Epithelial cell of prostate (primary cell): ENCODE measurements at places on chromosomes 12 and 14.

- DNase-seq: no peak
These were observed 65.3 kb downstream of the KLHL28 start for GRCh38 chr14:44896275-44897040.

- no peak for DNase-seq
These were observed 929.5 kb downstream of the VRK1 start for GRCh38 chr14:97726676-97727075.

DNA sequence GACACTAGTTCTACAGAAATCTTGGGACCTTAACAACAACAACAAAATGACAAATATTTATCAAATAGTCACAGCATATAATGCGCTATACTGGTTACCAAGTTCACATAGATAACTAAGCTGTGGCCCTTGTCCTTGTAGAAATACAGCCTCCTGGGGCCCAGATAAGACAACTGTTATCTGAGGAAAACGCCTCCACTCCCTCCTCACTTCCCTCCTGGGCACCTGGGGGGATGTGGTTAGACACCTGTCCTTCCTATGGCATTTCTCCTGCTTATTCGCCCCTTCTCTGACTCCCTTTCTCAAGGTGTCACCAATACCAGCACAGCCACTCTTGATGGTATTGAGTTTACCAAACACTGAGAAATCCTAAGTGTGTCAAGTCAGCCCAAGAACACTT lies 419.4 kb downstream of the RAD51B start:
- no peak for DNase-seq

GRCh38 chr12:43493261-43493797 lies 58.7 kb downstream of the ADAMTS20 start:
- DNase-seq: no peak

- DNase-seq: no peak
These were observed 106.9 kb upstream of the DYRK2 start for GRCh38 chr12:67541625-67541991.

DNA sequence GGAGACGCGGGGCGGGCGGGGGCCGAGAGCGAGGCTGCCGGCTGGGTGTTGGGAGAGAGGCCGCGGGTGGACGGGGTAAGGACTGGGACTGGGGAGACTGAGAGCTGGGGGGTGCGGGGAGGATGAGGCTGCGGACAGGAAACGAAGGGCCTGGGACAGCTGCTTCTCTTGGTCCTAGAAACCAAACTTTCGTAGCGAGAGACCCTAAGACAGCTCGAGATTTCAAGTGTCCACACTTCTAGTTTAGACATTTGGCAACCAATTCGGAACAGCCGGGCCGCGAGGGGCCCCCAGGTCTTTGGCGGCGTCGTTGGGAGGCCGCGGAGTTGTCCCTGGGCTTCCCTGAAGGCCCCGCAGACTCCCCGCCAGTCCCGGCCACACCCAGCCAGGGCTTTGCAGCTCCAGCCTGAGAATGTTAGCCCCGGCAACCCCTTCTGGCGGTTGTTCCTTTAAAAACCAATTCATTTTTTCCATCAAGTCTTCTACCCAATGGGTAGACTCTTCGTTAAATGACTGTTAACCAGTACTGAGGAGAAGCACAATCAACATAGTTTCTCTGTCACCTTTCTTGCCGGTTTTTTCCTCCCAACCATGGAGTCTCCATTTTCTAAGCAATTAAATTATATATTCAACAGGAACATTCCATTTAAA lies 11.5 kb downstream of the NKX2-1 start:
- DNase-seq: no peak

DNA sequence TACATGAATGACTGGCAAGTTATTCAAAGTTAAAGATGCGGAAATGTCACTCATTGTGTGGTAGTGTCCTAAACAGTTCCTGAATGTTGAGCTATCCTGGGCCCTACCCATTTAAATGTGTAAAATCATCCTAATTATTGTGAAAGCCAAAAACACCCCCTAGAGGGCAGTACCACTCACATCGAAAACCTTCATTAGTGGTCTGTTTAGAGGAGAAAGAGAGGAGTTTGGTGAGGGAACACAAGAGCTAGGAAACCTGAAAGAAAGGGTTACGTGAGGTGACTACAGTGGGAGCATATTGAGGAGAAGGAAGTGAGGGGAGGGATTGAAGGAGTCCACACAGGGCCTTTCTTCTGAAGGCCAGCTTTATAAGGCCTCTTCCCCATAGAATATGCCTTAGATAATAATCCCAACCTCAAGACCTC lies 2.5 kb upstream of the TEP1 start:
- DNase-seq: no peak

DNA sequence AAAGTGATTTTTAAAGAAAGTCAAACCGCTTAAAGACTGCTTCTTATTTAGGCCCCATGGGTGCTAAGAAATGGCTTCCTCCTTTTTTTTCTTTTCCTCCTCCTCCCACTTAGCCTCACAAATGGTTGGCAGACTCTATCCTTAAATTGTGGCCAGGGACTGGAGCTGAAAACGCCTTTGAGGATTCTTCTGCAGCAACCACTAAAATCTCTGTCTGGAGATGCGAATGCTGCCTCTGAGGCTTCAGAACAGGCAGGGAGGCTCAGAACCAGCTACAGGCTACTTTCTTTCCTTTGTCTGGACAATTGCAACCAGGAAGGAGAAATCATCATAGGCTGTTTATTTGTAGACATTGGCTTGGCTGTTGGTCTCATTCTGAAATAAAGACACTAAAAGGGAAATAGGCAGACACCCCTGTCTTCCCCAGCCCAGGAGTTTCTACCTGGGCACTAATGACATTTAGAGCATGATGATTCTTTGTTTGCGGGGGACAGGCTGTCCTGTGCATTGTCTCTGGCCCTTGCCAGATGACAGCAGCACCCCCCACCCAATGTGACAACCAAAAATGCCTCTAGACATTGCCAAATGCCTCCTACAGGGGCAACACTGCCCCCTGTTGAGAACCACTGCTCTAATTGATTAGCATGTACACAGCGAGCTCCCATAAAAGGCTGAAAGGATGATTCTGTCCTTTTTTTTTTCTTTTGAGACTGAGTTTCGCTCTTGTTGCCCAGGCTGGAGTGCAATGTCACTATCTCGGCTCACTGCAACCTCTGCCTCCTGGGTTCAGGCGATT lies 50.3 kb downstream of the MAP1LC3B2 start:
- no peak for DNase-seq

GRCh38 chr14:24231263-24232120 lies 675 bp downstream of the NEDD8 start:
- no peak for DNase-seq

DNA sequence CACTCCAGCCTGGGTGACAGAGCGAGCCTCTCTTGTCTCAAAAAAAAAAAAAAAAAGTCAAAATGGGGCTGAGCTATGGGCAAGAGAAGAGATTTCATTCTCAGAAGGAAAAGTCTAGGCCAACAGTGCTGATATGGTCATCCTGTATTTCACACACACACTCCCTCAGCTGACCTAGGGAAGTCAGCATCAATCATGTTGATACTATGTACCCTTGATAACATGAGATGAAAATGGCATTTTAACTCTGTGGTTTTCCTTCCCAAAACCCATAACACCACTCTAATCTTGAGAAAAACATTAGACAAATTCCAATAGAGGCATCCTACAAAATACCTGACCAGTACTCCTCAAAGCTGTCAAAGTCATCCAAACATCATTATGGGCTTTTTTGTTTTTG lies 2.3 kb upstream of the NEMP1 start:
- no peak for DNase-seq

DNA sequence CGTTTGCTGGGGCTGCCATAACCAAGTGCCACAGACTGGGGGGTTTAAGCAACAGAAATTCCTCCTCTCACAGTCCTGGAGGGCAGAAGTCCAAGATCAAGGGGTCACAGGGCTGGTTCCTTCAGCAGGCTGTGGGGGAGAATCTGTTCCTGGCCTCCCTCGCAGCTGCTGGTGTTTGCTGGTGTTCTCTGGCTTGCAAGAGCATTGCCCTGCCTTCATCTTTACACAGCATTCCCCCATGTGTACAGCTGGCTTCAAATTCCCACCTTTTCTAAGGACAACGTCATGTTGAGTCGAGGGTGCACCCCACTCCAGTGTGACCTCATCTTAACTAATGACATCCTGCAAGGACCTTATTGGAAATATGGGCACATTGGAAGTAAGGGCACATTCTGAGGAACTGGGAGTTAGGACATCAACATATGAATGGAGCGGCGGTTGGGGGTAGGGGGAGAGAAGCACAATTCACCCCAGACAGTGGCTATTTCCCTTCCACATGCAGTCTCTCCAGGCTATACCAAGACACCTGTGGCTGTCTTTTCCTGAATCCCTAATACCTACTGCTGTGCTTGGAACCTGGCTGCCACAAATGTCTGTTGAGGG lies 123.6 kb downstream of the FOXN3 start:
- DNase-seq: no peak

DNA sequence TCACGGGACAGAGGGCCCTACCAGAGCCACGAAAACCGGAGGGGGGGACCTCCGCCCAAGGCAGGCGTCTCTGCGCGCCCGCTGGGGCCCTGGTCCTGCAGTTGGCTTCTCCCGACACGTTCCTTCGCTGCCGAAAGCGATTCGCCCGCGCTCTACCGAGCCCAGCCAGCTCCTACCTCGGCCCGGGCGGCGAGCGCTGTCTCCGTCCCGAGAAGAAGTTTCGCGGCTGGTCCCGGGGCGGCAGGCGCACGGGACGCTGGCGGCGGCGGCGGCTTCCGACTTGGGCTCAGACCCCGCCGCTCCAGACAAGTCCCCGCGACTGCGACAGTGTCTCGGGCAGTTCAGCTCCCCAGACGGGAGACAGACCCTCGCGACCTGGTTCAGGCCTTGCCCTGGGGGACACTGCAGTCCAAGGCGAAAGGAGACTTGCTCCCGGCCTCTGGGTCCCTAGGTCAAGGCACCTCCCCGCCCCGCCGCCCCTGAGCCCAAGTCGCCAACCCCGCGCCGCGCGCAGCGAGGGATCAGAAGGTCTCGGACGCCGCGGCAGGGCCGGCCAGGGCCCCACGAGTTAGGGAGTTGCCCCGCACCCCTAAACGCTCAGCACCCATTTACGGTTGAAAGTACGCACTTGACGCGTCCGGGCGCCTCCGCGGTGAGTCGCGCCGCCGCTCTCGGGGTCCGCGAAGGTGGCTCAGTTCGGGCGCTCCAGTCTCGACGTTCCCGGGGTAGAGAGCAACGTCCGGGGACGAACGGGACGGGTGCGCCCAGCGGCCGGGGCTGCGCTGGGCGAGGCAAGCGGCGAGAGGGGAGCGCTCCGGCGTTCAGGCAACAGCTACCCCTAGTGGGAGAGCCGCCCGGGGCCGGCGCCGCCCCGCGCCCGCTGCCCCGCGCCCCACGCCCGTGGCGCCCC lies 1.4 kb upstream of the DIO3 start:
- no peak for DNase-seq

GRCh38 chr14:71720978-71721624 lies 211.1 kb upstream of the RGS6 start:
- DNase-seq: peak; percentile 81

- DNase-seq: no peak
These were observed 14.4 kb downstream of the ERP27 start for GRCh38 chr12:14923944-14924343.

DNA sequence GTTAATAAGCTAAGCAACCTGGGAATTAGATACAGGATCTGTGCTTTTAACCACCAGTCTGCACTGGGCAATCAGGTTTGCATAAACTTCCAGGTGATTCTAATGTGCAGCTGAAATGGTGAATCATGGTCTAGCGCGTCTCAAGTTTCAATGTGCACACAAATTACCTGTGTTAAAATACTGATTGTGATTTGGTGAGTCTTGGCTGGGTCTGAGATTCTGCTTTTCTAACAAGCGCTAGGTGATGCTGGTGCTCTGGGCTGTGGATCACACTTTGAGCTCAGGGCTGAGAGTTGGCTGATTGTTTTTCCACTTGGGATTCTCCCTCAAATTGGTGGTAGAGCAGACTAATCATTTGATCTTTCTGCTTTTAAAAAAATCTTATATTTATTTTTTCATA lies 124.8 kb downstream of the C12orf75 start:
- DNase-seq: peak; percentile 63

DNA sequence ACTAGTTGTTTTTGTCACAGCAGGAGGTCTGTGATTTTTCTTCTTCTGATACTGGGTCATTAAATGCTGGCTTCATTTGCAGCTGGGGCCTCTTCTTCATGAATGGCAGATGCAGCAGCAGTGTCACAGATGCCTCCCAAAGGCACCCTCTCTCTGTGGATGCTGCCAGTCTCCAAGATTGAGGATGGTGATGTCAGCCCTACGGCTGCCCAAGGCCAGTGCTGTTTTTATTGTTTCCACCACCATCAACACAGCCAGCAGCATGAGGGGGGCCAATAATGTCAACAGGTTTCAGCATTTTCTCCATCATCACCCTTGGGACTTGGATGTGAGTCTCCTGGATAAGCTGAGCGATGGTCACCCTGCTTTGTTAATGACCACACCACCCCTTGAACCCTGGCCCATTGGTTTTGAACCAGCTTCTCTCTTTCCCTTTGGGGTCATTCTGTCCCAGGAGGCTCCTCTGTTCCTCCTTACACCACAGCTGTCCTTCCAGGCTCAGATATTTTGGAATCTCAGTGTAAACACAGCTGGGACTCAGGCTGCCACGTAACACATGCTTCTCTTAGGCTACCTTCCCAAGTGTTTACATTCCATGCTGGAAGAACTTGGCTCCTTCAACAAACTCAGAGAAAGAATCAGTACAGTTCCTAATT lies 151.7 kb upstream of the DDHD1 start:
- DNase-seq: no peak

DNA sequence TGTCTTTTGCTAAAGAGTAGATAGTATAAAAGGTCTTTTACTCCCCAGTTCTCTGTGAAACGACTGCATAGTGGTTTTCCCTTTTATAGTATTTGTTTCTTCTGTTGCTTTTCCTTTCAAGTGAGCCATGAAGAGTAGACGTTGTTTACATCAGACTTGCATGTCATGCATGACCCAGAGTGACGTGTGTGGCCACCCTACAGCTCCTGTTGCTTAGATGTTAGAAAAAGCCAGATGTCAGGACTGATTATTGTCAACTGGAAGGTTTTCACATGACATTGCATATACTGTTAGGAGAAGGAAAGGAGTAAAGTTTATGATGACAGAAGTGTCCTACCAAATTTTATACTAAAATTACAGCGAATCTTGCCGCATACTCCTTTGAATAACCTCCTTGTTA lies 1.3 kb upstream of the RD3L start:
- DNase-seq: no peak

DNA sequence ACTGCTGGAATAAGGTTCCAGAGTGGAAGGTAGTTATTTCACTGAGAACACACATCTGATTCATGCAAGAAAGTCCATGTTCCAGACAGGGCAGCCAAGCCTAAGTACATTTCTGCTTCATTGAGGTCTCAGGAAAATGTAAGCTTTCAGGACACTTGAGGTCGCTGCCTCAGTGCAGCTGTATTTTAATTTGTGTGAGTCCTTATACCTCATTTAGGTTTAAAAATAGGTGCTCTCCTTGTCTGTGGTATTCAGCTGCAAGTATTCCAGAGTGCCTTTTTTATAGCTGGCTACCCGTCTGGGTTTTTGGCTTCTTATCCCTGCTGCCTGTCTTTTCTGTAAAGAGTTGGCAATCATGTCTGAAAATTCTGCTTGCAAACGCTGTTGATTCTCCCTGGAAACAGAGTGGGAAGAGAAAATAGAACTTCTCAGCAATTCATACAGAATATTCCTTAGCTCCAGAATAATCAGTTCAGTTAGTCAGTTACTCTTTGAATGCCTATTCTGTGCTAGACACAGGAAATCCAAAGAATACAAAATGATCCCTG lies 45.3 kb upstream of the PLBD1 start:
- no peak for DNase-seq
